ENCODE measurements at places on chromosomes 13 and 19.

GRCh38 chr13:43433691-43434141 is 353.1 kb downstream of the ENOX1 start:
- no peak for DNase-seq

- DNase-seq = no peak
Observed at GRCh38 chr13:36142735-36143134, 11.6 kb upstream of the DCLK1 start.

DNA sequence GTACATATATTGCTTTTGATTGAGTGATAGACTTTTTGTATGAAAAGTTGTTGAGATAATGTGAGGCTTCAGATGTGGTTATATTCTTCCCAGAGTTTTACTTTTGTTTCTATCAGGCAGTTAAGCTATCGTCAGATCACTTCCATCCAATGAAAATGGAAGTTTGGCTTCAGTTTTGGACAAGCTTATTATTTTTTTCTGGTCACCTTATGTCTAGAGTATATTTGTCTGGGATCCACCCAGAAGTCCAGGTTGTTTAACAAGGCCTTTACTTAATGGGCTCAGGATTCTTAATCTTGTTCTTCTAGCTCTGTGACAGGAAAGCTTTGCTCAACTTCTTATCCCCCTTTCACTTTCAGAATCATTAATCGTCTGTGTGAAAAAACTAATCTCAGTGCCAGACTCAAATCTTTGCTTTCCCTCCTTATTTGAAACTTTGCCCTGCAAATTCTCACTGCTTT is 150.9 kb downstream of the PDS5B start:
- no peak for DNase-seq

- no peak for DNase-seq
Observed at GRCh38 chr13:22106058-22106457, 435.2 kb downstream of the FGF9 start.

DNA sequence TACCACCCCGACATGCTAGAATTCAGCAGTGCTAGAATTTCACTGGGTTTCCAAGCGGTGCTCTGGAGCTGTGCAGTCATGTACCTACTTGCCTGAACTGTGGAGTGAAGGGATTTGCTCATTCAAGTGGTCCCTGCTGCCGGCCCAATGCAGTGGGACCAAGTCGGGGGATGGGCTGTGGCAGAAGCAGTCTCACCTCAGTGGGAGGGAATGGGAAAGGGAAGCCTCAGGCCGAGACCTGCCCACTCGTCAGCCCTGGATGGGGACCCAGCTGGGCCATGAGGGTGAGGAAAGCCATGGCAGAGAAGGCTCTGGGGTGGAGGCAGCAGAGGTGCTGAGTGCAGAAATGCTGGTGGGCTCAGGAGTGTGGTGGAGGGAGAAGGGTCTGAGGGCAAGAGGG is 14.9 kb downstream of the KLHL26 start:
- no peak for DNase-seq

- no peak for DNase-seq
Observed at GRCh38 chr13:35920816-35921215, 210.4 kb downstream of the DCLK1 start.

DNA sequence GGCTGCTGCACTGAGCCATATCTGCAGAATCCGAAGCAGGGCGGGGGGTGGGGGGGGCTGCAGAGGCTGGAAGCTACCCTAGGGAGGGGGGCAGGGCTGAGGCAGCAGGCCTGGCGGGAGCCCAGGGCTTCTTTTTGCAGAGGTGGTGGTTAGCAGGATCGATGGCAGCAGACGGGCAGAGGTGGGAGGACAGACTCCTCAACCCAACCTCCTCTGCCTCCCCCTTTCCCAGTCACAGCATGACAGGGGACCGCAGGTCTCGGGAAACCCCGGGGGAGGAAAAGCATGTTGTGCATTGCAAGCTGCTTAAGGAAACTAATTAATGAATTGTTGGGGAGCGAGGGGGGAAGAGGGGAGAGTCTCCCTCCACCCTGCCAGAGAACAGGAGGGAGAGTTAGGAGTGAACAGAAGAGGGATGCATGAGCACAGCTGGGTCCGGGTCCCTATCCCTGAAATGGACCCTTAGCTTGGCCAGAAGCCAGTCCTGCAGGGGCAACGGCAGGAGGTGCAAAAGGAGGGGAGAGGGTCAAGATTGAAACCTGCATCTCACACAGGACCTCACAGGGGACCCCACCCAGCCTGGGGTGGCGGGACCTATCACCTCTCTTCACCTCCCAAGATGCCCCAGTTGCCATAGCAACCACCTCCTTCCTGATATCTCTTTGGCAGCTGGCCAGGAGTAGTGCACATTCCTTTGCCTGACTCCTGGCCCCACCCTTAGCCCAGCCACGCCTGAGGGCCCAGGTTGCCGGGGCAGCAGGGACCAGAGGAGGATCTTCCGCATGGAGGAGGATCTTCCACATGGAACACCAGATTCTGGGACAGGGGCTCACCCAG is 1.8 kb downstream of the FXYD7 start:
- no peak for DNase-seq

GRCh38 chr13:106637519-106637918 is 69.6 kb upstream of the ARGLU1 start:
- DNase-seq = no peak

- DNase-seq = no peak
Observed at GRCh38 chr13:33869005-33869404, 51.1 kb downstream of the RFC3 start.

- no peak for DNase-seq
Observed at GRCh38 chr13:28329395-28330158, 165.4 kb downstream of the FLT1 start.

- DNase-seq = no peak
Observed at GRCh38 chr19:10228920-10229319, 2.2 kb downstream of the S1PR2 start.

DNA sequence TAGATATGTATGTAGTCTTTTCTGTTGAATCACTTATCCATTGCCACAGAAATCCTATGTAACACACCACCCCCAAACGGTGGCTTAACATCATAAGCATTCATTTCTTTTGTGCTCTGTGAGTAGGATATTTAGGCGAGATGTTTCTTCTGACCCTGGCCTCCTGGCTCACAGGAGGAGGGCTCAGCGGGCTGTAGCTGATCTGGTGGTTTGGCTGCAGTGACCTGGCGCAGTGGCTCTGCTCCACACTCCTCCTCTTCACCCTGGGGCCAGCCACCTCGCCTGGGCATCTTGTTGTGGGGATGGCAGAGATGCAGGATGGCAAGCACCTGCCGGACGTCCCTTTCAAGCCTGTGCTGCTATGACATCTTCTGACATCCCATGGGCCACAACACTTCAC is 147.1 kb upstream of the IRS2 start:
- DNase-seq = no peak

DNA sequence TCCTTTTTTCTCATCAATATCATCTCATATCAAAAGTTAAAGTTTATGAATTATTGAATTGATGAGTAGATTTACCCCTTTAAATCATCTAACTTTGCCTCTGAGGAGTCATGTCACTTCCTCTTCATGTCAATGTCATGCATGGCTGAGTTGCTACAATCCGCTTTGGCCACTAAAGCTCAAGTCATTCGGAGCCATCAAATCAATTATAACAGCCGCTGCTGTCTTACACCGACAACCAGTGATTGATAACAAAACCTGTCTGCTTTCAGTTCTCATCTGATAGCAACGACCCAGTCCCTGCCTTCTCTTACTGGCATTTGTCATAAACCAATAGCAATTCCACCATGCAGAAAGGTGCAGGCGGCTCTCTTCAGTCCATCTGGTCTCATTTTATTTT is 429.3 kb downstream of the DIAPH3 start:
- no peak for DNase-seq

- no peak for DNase-seq
Observed at GRCh38 chr13:52043675-52044074, 19.2 kb downstream of the UTP14C start.

GRCh38 chr13:39612023-39612637 is 9.1 kb upstream of the LHFPL6 start:
- DNase-seq = no peak

GRCh38 chr13:60788156-60788829 is 391.3 kb downstream of the TDRD3 start:
- no peak for DNase-seq

- no peak for DNase-seq
Observed at GRCh38 chr19:11856596-11857250, 8.2 kb downstream of the ZNF439 start.

DNA sequence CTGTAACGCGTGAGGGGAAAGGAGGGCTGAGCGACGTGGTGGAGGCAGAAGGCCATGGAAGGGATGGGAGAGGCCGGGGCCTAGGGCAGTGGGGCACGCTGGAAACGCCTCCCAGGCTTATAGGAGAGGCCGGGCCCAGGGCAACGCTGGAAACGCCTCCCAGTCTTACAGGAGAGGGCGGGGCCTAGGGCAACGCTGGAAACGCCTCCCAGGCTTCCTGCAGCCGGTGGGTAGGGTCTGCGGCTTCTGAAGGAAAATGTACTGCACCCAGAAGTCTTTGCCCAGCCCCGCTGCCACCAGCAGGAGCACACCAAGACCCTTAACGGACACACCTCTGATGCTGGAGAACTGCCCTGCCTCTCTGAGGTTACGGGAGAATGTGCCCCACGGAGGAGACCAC is 9.1 kb downstream of the CACTIN start:
- DNase-seq = no peak

DNA sequence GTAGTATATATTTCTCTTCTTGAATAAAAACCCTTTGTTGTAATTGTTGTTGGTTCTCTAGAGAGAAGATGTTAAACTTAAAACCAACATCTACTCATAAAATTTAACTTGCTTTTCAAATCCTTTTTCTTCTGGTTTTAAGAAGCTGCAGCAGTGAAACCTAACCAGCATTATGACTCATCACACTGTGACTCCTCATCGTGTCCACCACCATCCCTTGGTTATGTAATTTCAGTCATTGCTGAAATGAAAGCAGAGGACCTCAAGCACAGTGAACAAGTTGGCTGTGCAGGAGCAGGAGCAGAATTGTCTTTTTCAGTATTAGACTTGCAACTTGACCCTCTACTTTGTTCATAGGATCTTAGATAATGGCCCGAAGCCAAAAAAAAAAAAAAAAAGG is 64.9 kb upstream of the HTR2A start:
- DNase-seq = no peak

DNA sequence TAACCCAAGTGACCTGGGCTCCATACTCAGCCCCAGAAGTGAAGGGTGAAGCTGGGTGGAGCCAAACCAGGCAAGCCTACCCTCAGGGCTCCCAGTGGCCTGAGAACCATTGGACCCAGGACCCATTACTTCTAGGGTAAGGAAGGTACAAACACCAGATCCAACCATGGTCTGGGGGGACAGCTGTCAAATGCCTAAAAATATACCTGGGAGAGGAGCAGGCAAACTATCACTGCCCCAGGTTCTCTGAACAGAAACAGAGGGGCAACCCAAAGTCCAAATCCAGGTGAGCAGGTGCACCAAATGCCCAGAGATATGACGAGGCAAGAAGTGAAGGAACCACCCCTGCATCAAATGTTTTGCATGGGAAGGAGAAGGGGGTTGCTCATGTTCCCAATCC is 6.1 kb upstream of the CEACAM7 start:
- no peak for DNase-seq

GRCh38 chr19:49512970-49513745 is 697 bp downstream of the FCGRT start:
- DNase-seq = no peak

GRCh38 chr13:110912651-110913051 is 2.2 kb downstream of the ANKRD10 start:
- DNase-seq = no peak

- no peak for DNase-seq
Observed at GRCh38 chr19:42653841-42654240, 59.1 kb upstream of the CEACAM8 start.

- DNase-seq = no peak
Observed at GRCh38 chr19:40389404-40390083, 437 bp downstream of the HIPK4 start.

DNA sequence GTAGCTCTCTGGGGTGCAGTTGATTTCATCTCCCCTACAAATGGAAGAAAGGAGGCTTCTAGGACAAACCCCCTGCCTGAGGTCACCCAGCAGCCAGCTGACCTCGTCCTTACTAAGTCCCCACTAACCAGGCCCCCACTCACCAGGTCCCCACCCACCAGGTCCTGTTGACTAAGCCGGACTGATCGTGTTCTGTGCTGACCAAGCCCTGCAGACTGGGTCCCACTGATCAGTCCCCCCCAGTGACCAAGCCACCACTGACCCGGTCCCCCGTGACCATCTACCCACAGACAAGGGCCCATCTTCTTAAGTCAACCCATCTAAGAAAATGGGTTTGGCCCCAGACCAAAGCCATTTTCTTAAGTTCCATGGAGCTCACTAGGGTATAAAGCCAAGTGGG is 36.8 kb upstream of the TPM4 start:
- DNase-seq = no peak

- DNase-seq = no peak
Observed at GRCh38 chr19:33300894-33301143, 1.5 kb downstream of the CEBPA start.

DNA sequence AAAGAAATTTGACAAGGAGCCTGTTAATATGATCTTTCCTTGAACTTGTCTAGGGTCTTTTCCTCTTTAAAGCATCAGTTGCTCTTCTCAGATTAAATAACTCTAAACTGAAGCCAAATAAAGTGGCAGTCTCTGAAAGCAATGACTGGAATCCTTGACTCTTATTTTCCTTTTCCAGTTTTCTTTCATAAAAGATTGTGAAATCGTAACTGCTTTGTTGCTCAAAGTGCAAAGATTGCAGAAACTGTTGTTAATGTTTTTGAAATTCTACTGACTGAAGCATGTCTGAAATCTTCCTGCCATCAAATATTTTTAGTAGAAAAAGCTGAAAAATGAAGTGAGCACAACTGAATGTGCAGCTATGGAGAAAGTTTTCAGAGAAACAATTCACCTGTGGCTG is 1.9 kb downstream of the NHLRC3 start:
- no peak for DNase-seq

- DNase-seq = no peak
Observed at GRCh38 chr19:53422551-53422950, 9.2 kb upstream of the ZNF761 start.

GRCh38 chr13:37417060-37417441 is 181.5 kb downstream of the POSTN start:
- no peak for DNase-seq

GRCh38 chr13:74210693-74211393 is 76.6 kb upstream of the KLF12 start:
- DNase-seq = no peak

GRCh38 chr13:79097201-79097600 is 308.9 kb downstream of the RBM26 start:
- no peak for DNase-seq

- no peak for DNase-seq
Observed at GRCh38 chr13:95756072-95756471, 79.1 kb downstream of the DNAJC3 start.

GRCh38 chr19:4502282-4503131 is 15.8 kb downstream of the PLIN4 start:
- DNase-seq = no peak

All from esophagus squamous epithelium (tissue), 5 donors.